Upper lobe of right lung (tissue), 1 donor: ENCODE measurements at places on chromosomes 5 and 9. TPM values are rescaled to one million over a fixed set of nuclear protein-coding genes. Genes with fewer than 3 reads are reported as not detected.

DNA sequence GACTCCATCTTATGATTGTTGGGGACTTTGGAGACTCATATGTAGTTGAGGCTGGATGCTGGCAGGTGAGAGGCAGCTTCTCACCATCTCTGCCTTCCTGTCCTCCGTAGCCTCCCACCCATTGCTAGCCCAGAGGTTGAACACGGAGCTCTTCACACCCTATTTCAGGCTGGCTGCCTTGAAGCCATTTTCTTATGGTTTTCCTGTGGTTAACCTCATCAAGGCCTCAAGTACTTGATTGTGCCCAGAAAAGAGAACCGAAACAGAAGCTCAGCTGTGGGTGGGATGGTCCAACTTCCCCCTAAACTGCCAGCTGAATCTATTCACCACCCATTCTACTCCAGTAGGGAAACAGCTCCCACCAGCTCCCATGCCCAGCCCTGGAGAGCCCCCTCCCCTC is 102.9 kb downstream of the LIFR start:
- DNase-seq = no peak

GRCh38 chr5:181204826-181205760 is at the start of gene TRIM7:
TRIM7 (minus strand) TSS chr5:181205196; CDS start chr5:181205110, 86 bp downstream.
- peak; percentile 80 for DNase-seq

- DNase-seq = no peak
These were observed 35.8 kb upstream of the TLX3 start for GRCh38 chr5:171272996-171273970.

Gene SHISAL2B
- not detected for total RNA-seq
